Stimulated activated CD8-positive, alpha-beta memory T cell treated with anti-CD3 and anti-CD28 coated beads, Interleukin-12 subunit alpha, Interleukin-12 subunit beta, amount 100 ng/mL, for 1 hour (primary cell): ENCODE measurements at places on chromosomes 1 and 21.

GRCh38 chr1:76390456-76390855, 315.9 kb downstream of the ST6GALNAC3 start:
- no peak for DNase-seq

- no peak for DNase-seq
These were observed 33.4 kb downstream of the RGS7 start for GRCh38 chr1:241323514-241324195.

- no peak for DNase-seq
These were observed 64.4 kb downstream of the XCL1 start for GRCh38 chr1:168640836-168641235.

- no peak for DNase-seq
These were observed 34.0 kb downstream of the TBCE start for GRCh38 chr1:235401251-235401650.

DNA sequence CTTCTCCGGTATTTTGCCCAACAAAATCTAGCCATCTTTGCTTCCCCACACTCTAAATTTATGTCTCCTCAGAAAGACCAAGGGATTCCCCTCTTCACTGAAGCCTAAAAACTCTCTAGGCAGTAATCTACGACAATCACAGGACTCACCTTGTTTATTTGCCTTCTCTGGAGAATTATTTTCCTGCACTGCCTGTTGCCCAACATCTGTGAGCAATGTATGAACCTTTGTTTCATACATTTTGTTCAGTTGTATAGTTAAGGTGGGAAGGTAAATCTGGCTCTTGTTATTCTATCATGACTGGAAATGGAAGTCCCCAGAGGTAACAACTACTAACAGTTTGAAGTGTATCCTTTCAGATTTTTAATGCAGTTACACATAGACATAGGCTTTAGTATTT, 2.2 kb downstream of the COPA start:
- DNase-seq: no peak

GRCh38 chr1:69707103-69707502, 139.4 kb downstream of the LRRC7 start:
- DNase-seq: no peak

DNA sequence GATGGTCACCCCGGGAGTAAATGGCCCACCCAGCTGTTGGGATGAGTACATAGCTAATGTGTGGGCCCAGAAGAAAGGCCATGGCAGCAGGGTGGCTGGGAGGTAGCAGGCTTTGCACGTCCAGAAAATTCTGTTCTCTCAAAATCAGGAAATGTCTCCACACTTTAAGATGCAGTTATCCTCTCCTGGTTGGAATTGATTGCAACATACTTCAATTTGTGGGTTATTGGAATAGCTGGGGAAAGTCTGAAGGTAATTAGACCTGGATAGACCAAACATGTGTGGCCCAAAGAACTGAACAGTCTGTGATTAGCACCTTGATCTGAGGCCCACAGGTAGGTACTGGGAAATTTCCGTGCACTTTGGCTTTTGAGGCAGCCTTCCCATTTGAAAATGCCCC, 30.2 kb downstream of the COA7 start:
- DNase-seq: no peak

GRCh38 chr1:118101515-118101844, 83.5 kb downstream of the SPAG17 start:
- DNase-seq: no peak

DNA sequence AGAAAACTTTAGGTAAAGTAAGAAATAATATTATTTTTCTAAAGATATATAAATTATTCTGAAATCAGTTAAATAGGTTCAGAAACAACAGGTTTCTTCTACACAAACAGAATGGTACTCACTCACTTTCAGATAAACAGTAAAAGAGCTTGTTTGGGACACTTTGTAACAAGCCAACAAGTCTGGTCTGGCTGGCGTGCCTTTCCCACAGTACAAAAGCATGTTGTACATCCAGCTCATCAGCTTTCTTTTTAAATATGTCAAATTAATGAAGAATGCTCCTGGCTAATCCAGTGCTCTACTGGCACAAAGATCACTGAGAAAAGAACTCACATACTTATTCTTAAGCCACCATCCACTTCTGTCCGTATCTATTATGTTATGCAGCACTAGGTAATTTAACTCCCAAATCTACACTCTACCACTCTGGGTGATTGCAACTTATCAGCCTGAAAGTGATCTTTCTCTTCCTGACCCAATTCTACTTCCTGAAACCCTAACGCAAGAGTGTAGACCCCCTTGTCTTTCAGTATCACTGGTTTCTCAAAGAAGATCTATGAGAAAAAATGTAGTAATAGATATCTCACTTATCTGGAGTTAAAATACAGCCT, 32.6 kb downstream of the TRIT1 start:
- DNase-seq: no peak

DNA sequence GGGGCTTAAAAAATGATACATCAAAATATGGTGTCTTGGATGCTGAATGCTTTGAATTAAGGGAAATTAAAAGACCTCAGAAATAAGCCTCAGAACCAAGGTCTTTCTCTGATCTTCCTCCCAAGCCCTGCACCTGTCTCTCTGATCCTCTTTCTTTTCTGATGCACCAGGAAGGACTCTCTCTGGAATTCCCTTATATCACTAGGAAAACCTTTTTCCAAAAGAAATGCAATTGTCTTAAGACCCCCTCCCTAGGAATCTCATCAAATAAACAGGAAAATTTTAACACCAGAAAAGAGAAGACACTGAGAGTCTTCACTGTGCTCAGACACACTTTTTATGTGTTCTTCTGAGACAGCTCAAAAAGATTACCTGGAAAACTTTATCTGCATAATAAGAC, 159.5 kb upstream of the PTBP2 start:
- no peak for DNase-seq

GRCh38 chr1:246891105-246891504, 40.6 kb downstream of the AHCTF1 start:
- no peak for DNase-seq

DNA sequence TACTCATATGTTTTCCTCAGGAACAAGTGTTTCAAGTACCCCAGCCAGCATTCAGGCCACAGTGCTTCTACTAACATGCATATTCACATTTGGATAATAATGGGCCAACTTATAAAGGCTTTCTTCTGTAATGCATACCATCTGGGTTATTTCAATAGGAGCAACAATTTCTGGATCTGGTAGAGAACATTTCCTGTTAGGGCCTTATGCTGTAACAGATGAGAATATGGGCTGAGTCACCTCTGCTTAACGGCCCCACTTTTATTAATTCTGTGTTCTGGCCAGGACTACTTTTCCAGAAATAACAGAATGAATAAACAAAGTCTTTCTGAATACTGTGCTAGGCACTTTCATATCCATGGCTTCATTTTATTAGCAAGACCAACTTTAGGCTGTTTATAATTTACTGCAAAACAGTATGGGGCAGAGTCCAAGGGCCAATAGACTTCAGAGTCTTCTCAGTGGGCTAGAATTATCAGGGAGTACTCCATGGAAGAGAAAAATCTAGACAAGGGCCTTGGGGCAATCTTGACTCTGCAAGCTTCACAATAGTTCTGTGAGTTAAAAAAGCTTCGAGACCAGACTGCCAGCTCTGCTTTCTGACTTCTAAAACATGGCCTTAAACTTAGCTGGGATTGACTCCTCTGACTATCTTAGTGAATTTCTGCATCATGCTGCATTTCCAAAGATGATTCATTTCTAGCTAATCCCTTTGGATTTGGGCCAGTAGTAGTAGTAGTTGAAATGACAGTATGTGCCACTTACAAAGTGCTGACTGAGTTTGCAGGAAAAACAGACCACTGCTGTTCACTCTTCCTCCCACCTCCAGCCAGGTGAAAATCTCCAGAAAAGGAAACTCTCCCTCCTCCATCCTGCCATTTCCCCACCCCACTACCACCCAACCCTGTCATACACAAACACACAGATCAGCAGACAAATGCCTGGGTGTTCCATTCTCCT, 8.2 kb upstream of the SSX2IP start:
- no peak for DNase-seq

GRCh38 chr1:192810253-192810880, 1.5 kb downstream of the RGS2 start:
- DNase-seq: no peak

- DNase-seq: no peak
These were observed 4.4 kb downstream of the TACSTD2 start for GRCh38 chr1:58572690-58573089.

DNA sequence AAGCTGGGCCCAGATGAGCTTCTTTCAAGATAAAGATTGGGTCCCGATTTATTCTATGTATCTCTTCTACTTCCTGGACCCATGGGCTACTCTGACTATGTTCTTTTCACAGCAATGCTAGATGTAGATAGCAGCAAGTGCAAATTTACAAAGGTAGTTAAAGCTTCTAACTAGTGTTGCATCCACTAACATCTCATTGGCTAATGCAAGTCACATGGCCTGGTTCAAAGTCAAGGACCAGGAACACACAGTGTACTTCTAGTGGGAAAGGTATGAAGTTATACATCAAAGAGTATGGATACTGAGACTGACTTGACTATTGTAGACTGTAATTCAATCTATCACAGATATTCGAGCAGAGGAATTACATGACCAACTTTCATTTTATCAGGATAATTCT, 588.8 kb downstream of the PLA2G4A start:
- DNase-seq: no peak

DNA sequence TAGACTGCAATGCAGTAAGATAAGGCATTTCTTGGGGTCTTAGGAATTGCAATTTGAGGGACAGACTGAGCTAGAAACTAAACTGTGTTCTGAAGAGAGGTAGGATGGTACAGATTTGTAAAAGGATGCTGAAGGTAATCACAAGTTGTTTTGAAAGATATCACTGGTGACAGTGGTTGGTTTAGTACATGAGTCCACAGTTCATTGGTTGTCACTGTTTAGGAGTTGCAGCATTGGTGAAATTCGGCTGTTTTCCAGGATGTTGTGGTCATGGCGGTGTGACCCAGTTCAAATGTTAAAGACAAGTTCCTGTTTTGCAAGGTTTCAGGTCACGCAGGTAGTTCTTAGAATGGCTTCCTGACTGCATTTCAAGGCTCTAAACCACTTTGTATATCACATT, 292.8 kb upstream of the B3GALT2 start:
- DNase-seq: peak; percentile 36

- DNase-seq: no peak
These were observed 88.0 kb upstream of the PLXNA2 start for GRCh38 chr1:208332036-208332773.

DNA sequence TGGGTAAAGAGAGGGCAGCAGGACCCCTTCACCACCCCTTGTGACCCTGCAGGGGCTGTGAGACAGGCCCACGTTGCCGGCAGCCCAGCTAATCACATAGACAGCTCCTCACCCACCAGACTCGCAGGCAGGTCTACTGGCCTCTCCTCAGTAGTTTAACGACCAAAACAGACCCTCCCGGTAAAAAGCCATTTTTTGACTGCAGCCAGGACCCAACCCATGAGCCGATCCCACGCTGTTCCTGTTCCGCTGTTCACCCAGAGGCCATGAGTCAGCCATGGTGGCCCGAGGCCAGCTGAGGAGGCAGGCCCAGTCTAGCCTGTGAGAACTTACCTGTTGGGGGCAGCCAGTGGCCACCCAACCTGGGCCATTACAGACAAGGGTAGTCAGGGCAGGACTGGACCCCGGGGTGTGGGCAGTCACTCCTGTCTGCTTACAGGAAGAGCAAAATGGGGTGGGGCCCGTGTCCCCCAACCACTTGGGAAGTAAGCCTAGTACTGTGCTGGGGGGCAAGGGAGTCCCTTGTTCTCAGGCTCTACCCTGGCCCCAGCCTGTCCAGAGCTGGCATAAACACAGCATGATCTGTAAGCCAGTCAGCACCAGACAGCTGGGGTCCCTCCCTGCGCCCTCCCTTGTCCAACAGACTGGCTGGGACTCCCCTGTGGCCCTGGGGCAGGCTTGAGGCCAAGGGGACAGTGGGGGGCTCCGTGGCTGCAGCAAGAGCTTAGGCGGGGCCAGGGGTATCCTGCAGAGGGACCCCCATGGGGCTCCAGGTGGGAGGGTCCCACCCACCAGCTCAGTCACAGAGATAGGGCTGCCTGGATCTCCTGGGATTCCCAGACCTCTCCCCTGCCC, 61.9 kb downstream of the WNT9A start:
- no peak for DNase-seq

- no peak for DNase-seq
These were observed 119.1 kb downstream of the ERG start for GRCh38 chr21:38379147-38379546.

- no peak for DNase-seq
These were observed 109.0 kb downstream of the SDCCAG8 start for GRCh38 chr1:243364866-243365265.

- no peak for DNase-seq
These were observed 109.6 kb upstream of the DPYD start for GRCh38 chr1:98030483-98030882.

GRCh38 chr1:4267381-4268261, 367.5 kb upstream of the C1orf174 start:
- no peak for DNase-seq

DNA sequence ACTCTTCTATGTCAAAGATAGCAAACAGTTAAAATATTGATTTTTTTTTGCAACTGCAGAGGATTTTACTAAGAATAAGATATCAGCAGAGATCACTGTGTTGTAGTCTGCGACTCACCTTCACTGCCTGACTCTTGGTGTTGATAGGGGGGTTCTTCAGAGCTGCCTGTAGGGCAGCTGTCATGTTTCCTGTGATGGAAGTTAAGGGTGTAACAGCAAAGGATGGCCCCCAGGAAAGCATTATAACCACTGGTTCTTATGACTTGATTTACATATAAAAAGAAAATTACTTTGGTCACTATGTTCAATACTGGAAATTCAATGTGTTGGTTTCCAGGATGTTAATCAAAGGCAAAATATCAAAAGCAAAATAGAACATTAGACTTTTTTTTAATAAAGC, 2.6 kb downstream of the ARPC5 start:
- DNase-seq: no peak

- DNase-seq: no peak
These were observed 357.2 kb downstream of the RGS7 start for GRCh38 chr1:240999826-241000225.

GRCh38 chr1:28313702-28314546, 14.9 kb upstream of the MED18 start:
- DNase-seq: no peak

GRCh38 chr1:167298325-167298724, 77.6 kb downstream of the POU2F1 start:
- no peak for DNase-seq

- no peak for DNase-seq
These were observed 28.9 kb downstream of the ODR4 start for GRCh38 chr1:186404454-186405051.

DNA sequence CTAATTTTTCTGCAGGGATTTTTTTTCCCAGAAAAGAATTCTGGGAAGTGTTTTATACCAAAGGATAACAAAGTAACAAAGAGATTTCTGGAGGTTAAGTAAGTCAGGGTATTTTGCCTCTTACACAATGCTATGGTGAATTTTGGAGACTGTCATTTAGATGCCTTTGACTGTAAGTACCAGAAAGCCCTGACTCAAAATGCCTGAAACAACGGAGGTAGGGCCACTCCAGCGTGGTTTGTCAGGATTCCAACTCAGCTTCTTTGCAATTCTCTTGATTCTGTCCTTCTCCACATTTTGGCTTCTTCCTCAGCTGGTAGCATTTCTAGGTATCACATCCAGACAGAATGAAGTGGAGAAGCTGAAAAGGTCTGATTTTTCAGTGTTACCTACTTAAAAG, 106.5 kb downstream of the UCHL5 start:
- DNase-seq: no peak

- no peak for DNase-seq
These were observed 142.9 kb downstream of the GLUL start for GRCh38 chr1:182248721-182249120.
